ENCODE measurements at places on chromosomes 5 and 9.

DNA sequence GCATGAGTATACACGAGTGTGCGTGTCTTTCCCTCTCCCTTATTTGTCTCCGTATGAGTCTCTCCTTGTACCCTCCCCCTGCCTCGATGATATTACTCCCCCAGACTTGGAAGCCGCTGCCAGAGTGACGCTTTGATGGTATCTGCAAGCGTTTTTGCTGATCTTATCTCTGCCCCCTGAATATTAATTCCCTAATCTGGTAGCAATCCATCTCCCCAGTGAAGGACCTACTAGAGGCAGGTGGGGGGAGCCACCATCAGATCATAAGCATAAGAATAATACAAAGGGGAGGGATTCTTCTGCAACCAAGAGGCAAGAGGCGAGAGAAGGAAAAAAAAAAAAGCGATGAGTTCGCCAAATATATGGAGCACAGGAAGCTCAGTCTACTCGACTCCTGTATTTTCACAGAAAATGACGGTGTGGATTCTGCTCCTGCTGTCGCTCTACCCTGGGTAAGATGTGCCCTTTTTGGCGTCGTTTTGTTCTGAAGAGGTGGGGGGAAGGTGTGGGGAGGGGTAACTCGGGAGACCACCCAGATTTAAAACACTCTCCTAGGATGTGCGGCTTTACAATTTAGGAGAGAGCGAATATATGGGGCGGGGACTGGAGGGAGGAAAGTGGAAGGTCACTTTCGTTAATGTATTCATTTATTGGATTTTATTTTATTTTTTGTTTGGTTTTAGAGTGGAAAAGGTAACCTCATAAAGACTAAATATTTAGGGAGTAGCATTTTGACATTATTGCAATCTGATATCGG is at the start of gene GABRG2:
TSS of gene GABRG2 (plus strand) at position 119 of the 757 bp plus-strand sequence. CDS start at position 346, 227 bp downstream.
- no peak for DNase-seq

DNA sequence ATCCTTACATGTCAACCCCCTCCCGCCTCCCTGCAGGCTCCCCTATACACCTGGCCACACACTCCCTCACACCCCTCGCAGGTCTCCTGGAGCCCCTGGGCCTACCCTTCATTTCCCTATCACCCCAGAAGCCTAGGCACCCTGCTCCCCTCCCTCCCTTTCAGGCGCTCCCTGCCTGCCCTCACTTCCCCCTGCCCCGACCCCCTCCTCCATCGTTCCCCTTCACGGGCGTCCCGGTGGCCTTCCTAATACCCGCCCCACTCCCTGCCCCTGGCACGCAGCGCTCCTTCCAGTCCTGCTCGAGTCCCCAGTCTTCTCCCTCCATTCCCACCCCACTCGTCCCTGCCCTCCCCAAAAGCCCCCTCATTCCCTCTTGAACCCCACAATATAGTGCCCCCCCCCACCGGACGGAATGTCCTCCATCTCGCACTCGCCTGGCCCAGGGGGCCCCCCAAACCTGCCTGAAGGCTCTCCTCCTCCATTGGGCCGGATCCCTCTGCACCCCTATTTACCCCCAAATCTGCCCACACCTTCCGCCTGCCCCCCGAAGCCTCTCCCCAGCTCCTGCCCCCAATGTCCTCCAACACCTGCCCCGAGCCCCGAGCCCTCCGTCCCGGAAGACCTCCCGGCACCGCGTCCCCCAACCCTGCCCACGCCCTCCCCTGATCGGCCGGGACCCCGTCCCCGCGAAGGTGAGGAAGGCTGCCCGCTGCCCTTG is 746 bp downstream of the STRBP start:
- no peak for DNase-seq

GRCh38 chr5:157576678-157577077 is 1.1 kb upstream of the ADAM19 start:
- no peak for DNase-seq

- no peak for DNase-seq
These were observed 65.0 kb upstream of the FBXW11 start for GRCh38 chr5:172071309-172071875.

DNA sequence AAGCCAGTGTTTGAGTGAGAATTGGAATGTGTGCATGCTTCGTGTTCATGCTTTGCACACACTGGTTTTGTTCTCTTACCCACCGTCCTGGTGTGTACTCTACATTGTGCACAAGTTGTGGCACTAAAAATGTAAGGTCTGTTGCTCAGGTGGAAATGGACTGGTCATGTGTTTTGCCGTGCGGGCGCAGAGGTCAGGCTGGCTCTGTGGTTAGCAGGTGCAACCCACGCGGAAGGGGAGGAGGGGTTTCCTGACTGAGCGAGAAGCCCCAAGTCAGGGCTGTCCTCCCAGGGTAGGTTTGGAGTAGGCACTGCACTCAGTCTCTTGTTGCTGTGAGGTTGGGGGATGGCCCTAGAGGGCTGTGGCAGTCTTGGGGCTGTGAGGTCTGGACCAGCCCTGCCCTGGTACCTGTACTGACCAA is 86.6 kb downstream of the EHMT1 start:
- DNase-seq, result no peak

DNA sequence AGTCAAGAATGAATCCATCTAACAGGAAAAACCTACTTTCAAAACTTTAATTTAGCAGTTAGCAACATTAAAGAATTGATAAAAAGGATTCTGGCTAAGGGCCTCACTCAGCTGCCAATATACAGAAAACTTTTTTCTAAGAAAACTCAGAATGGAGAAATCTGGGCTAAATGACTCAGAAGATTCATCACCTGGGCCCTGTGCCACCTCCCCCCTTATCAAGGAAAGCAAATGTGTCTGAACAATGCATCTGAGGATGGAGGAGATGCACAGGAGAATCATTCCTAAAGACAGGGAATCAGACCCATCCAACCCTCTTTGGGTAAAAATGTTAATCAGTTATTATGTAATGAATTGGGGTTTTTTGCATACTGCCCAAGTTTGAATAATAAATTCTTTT is 592.0 kb upstream of the DMAC1 start:
- DNase-seq, result no peak

- DNase-seq, result no peak
These were observed 62.1 kb downstream of the SEMA5A start for GRCh38 chr5:9483779-9484178.

GRCh38 chr9:77502568-77502967 is 145.6 kb downstream of the GNA14 start:
- no peak for DNase-seq

GRCh38 chr5:175248416-175248905 is 195.5 kb downstream of the DRD1 start:
- no peak for DNase-seq

DNA sequence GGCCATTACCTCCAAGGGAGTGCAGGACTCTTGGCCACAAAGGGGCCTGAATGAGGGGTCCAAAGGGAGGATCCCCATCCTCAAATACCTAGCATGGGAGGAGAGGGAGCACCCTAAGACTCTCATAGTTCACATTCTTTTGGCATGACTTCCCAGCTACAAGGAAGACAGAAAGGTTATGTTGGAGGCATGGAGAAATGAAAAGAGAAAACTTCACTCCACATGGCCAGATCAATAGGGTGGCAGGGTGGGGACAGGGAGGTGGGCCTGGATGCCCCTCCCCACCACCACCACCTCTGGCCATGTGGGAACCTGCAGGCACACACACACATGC is 97.6 kb downstream of the PAX5 start:
- DNase-seq, result no peak

Measured in hematopoietic multipotent progenitor cell treated with erythropoietin and hydrocortisone succinate and interleukin-3 and kit ligand, for 15 days (in vitro differentiated cells).